ENCODE measurements at places on chromosomes 5 and 9.

- DNase-seq, result no peak
Observed at GRCh38 chr5:123441408-123441807, 18.2 kb upstream of the CEP120 start.

- DNase-seq, result no peak
Observed at GRCh38 chr5:134938030-134938429, 29.7 kb upstream of the CATSPER3 start.

GRCh38 chr9:97602430-97602829 is 30.7 kb downstream of the TSTD2 start:
- no peak for DNase-seq

DNA sequence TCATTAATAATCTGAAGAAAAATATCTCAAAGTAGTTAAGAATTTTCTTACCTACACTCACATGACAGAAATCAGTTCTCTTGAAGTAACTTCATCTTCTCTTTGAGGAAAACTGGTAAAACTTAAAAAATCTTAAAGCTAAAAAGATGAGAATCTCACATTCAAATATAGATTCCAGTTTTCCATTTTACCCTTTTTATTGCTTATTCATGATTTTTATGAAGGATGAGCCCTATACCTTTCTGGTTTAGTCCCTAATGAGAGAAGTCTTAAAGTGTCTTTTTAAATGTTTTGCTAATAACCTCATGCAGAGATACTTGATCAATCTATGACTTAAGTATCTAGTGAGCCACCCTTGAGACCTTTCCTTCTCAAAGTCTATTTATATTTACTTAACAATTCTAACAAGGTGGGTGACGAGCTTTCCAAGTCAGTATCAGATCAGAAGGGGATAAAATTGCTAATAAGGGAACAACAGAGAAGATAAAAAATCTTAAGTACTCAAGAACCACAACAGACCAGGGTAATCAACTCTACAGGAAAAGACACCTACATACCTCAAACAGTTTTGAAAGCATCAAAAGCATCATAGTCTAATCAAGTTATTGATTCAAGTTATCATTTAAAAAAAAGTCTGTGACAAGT is 2.6 kb downstream of the IARS1 start:
- DNase-seq, result no peak

DNA sequence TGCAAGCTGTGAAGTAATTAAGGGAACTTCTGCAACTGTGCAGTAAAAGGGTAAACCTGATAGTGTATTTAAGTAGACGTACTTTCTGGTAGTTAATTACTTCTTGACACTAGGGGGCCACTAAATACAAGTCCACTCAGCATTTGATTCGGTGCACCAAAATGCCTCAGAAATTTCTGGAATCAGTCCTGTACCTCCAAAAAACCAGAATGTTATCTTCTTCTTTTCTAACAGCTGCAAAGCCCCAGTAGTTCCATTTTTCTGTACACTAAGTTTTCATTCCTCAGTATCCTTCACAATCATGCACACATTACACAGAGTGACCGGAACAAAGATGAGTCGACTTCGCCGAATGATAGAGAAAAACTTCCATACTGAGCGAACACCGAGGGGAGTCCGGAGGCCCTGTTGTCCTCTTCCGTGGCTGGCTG is 484 bp downstream of the GFM2 start:
- DNase-seq, result no peak

GRCh38 chr5:133944263-133945185 is 23.9 kb downstream of the C5orf15 start:
- no peak for DNase-seq

DNA sequence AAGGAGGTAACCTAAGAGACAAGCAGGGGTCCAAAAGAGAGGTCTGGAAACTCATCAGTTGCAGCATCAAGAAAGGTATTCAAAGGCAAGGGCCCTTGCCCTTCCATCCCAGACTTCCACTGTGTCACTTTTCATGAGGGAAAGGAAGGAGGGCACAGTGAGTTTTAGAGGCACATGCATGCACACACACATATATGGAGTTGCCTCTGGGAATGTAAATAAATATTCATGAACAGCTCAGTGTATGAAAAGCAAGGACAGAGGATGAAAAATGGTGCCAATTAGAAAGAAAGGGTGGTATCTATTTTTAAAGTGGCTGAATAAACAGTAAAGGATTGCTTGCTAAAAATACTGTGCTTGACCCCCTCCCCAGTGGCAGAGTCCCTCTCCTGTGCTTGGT is 105.3 kb upstream of the LRRTM2 start:
- no peak for DNase-seq

DNA sequence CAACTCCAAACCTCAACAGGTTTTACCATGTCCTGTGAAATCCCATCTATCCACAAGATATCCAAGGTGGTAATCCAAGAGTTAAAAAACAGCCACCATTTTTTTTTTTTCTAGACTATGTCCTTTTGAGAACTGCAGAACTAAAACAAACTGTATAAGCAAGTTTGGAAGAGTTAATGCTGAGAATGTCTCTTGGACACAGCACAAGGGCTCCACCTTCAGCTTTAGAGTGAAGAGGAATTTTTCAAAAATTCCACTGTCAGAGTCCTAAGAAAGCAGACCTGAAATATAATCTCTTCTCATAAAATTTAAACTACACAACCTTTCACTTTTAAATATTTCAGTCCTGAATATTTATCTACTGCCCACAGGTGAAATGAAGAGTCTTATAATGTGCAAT is 167.8 kb upstream of the CCNG1 start:
- DNase-seq, result no peak

- no peak for DNase-seq
Observed at GRCh38 chr9:92970467-92970923, 23.2 kb downstream of the FGD3 start.

DNA sequence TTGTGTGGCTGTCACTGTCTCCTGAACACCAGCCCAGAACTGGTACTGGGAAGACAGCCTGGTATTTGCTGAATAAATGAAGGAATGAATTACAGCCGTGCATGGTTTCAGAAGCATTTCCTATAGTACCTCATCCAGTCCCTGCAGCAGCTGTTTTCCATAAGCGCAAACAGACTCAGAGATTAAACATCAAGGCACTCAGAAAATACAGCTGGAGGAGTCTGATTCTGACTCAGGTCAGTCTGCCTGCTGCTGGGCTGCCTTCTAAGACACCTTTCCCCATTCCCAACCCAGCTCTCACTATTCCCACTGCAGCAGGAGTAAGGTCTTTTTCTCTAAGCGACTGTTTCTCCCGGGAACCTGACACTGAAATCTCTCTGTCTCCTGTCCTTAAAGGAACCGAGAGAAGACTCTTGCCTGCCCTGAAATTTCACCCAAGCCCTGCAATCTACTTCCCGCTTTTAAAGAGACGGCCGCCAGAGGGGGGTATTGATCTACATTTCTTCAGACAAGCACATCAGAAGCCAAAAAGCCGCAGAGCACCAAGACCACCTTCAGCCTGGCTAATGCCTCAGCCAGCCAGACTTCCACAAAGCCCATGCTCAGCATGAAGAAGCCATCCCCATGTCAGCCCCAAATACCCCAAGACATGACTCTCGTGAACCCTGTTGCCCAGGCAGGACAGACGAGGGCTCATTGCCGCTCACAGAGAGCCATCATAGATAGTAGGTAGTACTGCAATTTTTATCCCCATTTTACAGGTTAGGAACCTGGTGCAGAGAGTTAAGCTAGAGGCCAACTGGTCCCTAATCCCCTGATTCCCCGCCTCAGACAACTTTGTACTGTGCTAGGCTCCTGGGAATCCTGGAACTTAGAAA is 5.4 kb upstream of the FOXI1 start:
- peak; percentile 26 for DNase-seq

DNA sequence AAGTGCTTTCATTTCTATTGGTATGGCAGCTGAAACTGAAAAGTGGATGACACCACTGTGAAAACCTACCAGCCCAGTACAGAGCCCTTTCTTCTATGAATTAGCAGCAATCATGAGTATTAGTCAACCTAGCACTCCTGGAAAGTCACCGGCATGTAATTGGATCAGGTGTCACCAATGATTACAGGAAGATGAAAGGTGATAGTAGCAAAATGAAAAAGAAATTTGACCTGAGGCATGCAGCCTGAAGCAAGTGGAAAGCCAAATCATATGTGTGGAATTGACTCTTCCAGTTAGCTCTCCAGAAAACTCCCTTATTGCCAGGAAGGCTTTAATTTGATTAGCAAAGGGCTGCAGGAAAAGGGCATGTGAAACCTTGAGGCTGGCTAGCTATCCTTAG is 81.2 kb upstream of the NAA35 start:
- no peak for DNase-seq

GRCh38 chr9:114112325-114112724 is 13.2 kb upstream of the KIF12 start:
- DNase-seq, result no peak

- no peak for DNase-seq
Observed at GRCh38 chr5:89613222-89613956, 730.4 kb upstream of the MEF2C start.

- no peak for DNase-seq
Observed at GRCh38 chr9:105842023-105842644, 147.8 kb downstream of the TMEM38B start.

- DNase-seq, result no peak
Observed at GRCh38 chr9:27194401-27195091, 85.5 kb downstream of the TEK start.

- no peak for DNase-seq
Observed at GRCh38 chr5:17436350-17436749, 61.7 kb upstream of the TAF11L2 start.

DNA sequence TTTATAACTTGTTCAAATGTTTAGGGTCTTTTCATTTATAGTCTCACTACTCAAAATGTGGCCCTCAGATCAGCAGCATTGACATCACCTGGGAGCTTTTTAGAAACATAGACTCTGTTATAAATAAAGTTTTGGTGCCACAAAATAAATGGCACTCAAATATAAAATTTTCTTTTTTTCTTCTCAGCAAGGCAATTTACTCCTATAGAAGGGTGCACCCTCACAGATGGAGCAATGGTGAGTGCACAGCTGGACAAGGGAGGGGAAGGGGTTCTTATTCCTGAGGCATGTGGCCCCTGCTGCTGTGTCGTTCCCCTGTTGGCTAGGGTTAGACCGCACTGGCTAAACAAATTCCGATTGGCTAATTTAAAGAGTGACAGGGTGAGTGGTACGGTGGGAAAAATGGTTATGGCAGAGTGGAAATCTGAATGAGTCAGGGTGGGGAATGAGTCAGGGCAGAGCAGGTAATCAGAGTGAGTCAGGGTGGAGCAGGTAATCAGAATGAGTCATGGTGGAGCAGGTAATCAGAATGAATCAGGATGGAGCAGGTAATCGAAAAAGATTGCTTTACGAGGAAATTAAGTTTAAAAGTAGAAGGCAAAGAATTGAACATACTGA is 31.8 kb upstream of the C7 start:
- no peak for DNase-seq

DNA sequence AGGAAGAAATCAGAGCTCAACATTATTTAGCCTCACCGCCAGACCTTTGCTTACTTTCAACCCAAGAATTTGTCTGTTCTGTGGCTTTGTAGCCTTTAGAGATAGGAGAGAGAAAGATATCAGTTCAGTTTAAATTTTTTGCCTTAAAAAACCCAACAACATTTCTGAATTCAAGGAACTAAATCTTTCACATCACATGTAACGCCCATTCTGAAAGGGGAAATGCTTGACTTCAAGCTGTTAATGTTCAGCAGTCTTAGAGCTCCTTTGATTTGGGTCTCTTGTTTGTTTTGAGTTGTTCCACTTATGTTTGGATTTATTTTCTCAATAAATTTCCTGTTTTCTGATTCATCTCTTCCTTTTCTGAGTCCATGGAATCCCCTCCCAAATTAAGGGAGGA is 294.5 kb downstream of the ARHGAP26 start:
- no peak for DNase-seq

GRCh38 chr5:150341331-150341730 is 16.2 kb upstream of the TCOF1 start:
- no peak for DNase-seq

DNA sequence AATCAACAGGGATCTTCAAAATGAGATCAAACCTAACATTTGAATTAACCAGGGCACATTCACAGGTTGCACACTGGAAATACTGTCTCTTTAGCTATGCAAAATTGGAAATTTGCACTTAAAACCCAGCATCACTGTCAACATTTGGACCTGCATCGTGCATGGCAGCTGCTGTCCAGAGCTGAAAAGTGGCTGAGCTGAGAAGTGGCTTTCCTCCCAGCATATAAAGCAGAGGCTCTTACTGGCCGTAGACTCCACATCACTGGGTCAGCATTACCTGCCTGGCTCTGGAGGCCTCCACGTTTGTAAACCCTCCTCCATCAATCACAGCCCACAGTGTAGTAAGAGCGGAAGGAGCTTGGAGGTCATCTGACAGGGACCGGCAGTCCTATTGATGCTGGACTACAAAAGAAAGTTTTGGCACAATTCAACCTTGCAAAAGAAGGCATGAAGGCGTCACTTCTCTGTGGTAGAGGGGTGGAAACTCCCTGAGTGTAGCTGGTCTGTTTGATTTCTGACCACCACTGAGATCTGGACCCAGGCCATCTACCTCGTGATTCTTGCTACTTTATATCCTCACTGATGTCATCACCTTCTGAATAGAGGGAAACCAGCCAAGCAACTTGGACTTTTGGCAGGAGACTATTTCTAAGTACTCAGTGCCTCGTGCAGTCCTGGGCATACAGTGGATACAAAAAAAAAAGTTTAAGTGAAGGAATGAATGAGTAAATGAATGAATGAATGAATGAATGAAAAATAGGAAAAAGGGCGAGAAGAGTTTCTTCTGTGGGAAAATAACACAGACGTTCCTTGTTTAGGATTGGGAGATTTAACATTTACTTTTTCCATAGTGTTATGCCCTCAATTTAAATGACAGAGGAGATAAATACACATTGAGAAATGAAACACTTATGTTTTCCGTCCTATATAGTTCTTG is 14.8 kb downstream of the RASEF start:
- no peak for DNase-seq

DNA sequence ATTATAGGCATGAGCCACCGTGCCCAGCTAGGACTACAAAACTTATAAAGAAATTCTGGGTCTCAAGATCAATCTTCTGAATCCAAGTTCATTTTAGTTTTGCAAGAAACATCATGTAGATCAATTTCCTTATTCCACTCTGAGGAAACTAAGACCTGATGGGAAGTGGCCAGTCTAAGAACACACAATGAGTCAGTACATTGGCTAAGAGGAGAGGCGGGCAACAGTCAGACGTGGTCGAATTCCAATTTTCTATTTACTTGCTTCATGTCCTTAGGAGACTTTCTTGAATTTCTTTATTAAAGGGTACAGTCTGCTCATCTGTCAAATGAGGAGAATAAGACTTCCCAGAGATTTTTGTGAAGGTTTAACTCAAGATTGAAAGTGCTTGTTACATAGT is 432.1 kb upstream of the BRINP1 start:
- DNase-seq, result no peak

- no peak for DNase-seq
Observed at GRCh38 chr5:13739479-13739878, 205.0 kb downstream of the DNAH5 start.

DNA sequence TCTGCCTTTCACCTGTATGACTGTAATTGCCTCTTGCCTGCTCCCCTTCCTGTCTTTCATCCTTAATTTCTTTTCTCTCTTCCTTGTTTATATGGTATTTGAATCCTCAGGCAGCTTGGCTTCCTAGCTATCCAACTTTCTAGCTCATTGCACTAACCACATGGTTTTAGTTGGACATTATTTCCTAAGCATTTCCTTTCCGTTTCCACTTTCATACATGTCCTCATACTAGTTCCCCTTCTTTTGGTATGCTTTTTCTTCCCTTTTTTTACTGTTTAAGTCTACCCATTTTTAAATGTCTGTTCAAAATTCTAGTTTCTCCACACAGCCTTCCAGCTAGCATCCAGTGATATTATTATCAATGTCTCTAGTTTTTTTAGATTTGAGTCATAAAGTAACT is 6.6 kb downstream of the CWC27 start:
- no peak for DNase-seq

- no peak for DNase-seq
Observed at GRCh38 chr9:115403753-115404152, 285.8 kb upstream of the TNC start.

All from stimulated activated CD8-positive, alpha-beta memory T cell treated with anti-CD3 and anti-CD28 coated beads, Interleukin-7, amount 100 ng/mL, for 1 hour (primary cell).